ENCODE measurements at places on chromosomes 2 and 18. TPM values are rescaled to one million over a fixed set of nuclear protein-coding genes. Genes with fewer than 3 reads are reported as not detected.

Gene CDH19
- not detected for polyA plus RNA-seq

Gene MOCOS
- 5.1 TPM for polyA plus RNA-seq

Gene IGFBP5
- 4,154 TPM for polyA plus RNA-seq

Gene CYP26B1
- 0.04 TPM for polyA plus RNA-seq

Gene ASB18
- not detected for polyA plus RNA-seq

Gene C2orf15
- 0.14 TPM for polyA plus RNA-seq

Gene FLACC1
- 1.1 TPM for polyA plus RNA-seq

Gene CYP1B1
- 7.8 TPM for polyA plus RNA-seq

Gene CTLA4
- not detected for polyA plus RNA-seq

Gene GTF2A1L
- 0.19 TPM for polyA plus RNA-seq

Gene GREB1L
- not detected for polyA plus RNA-seq

Gene KIF1A
- polyA plus RNA-seq: not detected

Gene CGREF1
- polyA plus RNA-seq: 0.74 TPM

Gene GALM
- 19.0 TPM for polyA plus RNA-seq

Gene UGT1A3
- not detected for polyA plus RNA-seq

Gene FIGLA
- polyA plus RNA-seq: not detected

Gene CCDC74A
- polyA plus RNA-seq: 5.2 TPM

Gene EIF4E2
- polyA plus RNA-seq: 40.5 TPM

Gene EMILIN2
- polyA plus RNA-seq: 1.2 TPM

Gene TYMS
- polyA plus RNA-seq: 46.6 TPM

Gene CMPK2
- not detected for polyA plus RNA-seq

Gene ALPP
- not detected for polyA plus RNA-seq

Gene GALNT3
- polyA plus RNA-seq: 1.9 TPM

Gene NT5DC4
- polyA plus RNA-seq: not detected

Gene ATP5F1A
- polyA plus RNA-seq: 937 TPM

Gene STK16
- polyA plus RNA-seq: 33.9 TPM

Gene GRP
- polyA plus RNA-seq: not detected

Gene SPATA3
- not detected for polyA plus RNA-seq

Gene GPN1
- 73.6 TPM for polyA plus RNA-seq

Gene CHRNG
- not detected for polyA plus RNA-seq

Gene EFEMP1
- 376 TPM for polyA plus RNA-seq

Gene FBXO41
- polyA plus RNA-seq: 2.7 TPM

Gene CABLES1
- polyA plus RNA-seq: 29.6 TPM

Gene CLHC1
- polyA plus RNA-seq: 14.4 TPM

Gene TMBIM1
- 105 TPM for polyA plus RNA-seq

Gene TRIM43
- not detected for polyA plus RNA-seq

Gene MAP2
- 0.69 TPM for polyA plus RNA-seq

Gene SLC35F6
- polyA plus RNA-seq: 31.4 TPM

Gene MPP4
- 8.6 TPM for polyA plus RNA-seq

Gene NYAP2
- polyA plus RNA-seq: not detected

Gene MEP1B
- not detected for polyA plus RNA-seq

Gene MAP3K19
- polyA plus RNA-seq: not detected
